ENCODE measurements at places on chromosomes 12 and 14. TPM values are rescaled to one million over a fixed set of nuclear protein-coding genes. Genes with fewer than 3 reads are reported as not detected.

C1S gene
- 3.1 TPM for total RNA-seq

GRCh38 chr12:127925971-127926370 is 341.0 kb upstream of the TMEM132C start:
- H3K27ac ChIP-seq: no peak overlapping the region
- no peaks in the 10 kb centered on the region for H3K4me1 ChIP-seq
- no peak overlapping the region for H3K4me3 ChIP-seq

DNA sequence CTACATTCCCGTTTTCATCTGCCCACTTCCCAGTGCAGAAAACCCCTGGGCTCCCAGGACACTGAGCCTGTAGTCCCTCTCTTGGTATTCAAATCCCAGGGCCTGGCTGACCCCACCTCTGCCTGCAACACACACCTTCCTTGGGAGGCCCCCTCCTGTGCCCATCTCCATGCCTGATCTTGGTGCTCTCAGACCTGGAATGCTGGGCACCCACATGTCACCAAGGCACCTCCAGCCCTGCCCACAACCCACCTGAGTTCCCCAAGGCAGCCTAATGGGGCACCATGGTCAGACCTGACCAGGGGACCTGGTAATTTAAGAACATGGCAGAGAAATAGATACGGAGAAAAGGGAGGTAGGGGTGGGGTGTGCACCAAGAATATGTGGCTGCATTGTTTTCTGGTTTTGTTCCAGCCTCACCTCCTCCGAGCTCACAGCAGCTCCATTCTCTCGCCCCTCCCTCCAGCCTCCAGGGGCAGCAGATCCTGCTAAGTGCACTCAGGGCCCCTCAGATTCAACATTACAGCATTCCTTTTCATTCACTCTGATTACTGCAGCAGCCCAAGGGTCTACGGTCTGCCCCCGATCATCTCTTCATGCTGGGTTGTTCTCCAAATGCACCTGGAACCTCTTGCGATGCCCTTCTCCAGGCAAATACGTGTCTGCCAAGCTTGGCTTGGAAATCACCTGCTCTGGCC is 9.2 kb upstream of the HSP90AA1 start:
- H3K4me3 ChIP-seq: no peak overlapping the region
- no peak overlapping the region for H3K27ac ChIP-seq
- peaks cover 10% of the 10 kb centered on the region for H3K4me1 ChIP-seq
- DNase-seq: peak; percentile 37
- H3K36me3 ChIP-seq: no peaks in the 10 kb centered on the region

DNA sequence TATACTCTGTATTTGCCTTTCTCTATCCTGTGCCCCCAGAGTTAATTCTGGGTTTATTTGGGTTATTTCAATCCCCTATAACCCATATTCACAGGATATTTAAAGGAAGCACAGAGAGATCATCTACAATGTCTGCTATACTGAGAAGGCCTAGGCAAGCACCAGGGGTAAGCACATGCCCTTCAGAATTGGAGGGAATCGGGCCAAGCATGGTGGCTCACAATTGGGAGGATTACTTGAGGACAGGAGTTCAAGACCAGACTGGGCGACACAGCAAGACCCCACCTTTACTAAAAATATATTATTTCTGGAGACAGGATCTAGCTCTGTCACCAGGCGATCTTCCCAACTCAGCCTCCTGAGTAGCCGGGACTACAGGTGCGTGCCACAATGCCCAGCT is 11.3 kb downstream of the FOXN3 start:
- H3K4me1 ChIP-seq: no peaks in the 10 kb centered on the region
- H3K27me3 ChIP-seq: no peaks in the 10 kb centered on the region
- H3K4me3 ChIP-seq: no peak overlapping the region

- peak; percentile 48 for DNase-seq
- H3K4me3 ChIP-seq: no peak overlapping the region
- no peaks in the 10 kb centered on the region for H3K27me3 ChIP-seq
- no peak overlapping the region for H3K27ac ChIP-seq
- peaks cover 4% of the 10 kb centered on the region for H3K4me1 ChIP-seq
Observed at GRCh38 chr14:69038455-69039287, 59.6 kb upstream of the ACTN1 start.
